ENCODE measurements at places on chromosomes 1 and 21.

DNA sequence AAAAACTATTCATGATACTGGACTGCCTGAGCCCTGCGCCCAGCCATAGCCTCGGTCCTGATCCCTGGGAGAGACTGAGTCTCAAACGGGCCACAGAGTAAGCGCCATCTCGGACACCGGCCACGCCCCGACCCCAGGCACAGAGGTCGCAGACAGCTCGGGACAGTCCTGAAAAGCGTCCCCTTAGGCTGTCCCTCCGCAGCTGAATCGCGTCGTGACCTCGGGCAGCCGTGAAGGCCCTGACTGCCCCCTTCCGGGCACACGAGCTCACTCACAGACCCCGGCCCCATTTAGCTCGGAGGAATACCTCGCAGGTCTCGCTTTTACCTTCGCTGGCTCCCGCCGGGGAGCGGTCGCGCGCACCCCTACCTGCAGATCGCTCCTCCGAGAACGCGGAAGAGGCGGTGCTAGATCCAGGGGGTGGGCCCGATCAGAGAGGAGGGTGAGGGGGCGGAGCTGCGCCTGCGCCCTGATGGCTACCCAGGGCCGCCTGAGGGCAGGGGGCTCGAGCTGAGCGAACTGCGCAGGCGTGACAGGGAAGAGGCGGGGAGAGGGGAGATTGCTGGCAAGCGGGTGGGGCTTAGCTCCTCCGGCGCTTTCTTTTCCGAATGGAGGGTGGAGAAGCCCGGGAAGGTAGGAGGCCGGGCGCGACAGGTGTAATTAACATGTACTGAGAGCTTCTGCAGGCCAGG, at the start of gene MKNK1:
MKNK1 (minus strand) TSS at position 411 of the 692 bp plus-strand sequence. CDS start 20,941 bp downstream, outside the sequence.
- peaks cover 86% of the 10 kb centered on the region for H3K4me1 ChIP-seq
- no peaks in the 10 kb centered on the region for H3K27me3 ChIP-seq
- peak within 1 kb of the TSS; percentile 95 for H3K27ac ChIP-seq
- H3K36me3 ChIP-seq = peaks cover 8% of the 10 kb centered on the region
- DNase-seq = peak; percentile 99

- H3K4me1 ChIP-seq = no peaks in the 10 kb centered on the region
- no peak for DNase-seq
- H3K4me3 ChIP-seq = no peak overlapping the region
- H3K27ac ChIP-seq = no peak overlapping the region
- no peaks in the 10 kb centered on the region for H3K27me3 ChIP-seq
- H3K36me3 ChIP-seq = no peaks in the 10 kb centered on the region
Observed at GRCh38 chr1:29444782-29445729, 208.7 kb downstream of the PTPRU start.

- H3K4me1 ChIP-seq = peaks cover 25% of the 10 kb centered on the region
- DNase-seq = no peak
- H3K27ac ChIP-seq = no peak overlapping the region
- H3K36me3 ChIP-seq = no peaks in the 10 kb centered on the region
- H3K4me3 ChIP-seq = no peak overlapping the region
- H3K27me3 ChIP-seq = no peaks in the 10 kb centered on the region
Observed at GRCh38 chr21:36692835-36693488, 6.0 kb upstream of the SIM2 start.

DNA sequence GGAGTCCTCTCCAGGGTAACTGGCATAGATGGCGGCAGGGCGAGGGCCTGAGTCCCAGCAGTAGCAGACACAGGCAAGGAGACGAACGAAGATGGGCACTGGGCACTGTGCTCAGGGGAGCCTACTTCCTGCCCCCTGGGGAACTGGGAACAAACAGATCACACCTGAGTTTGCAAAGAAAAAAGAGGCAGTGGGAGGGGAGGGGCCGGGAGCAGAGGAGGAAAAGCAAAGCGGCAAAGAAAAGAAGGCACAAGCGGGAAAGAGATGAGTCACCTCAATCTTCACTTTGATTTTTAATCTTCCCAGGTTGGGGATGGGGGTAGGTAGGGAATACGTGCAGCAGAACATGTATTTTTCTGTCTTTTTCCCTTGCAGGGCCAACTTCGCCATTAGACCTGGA, 44.0 kb downstream of the ZSCAN20 start:
- H3K27ac ChIP-seq = no peak overlapping the region
- H3K27me3 ChIP-seq = no peaks in the 10 kb centered on the region
- no peaks in the 10 kb centered on the region for H3K36me3 ChIP-seq
- H3K4me3 ChIP-seq = no peak overlapping the region

- H3K27me3 ChIP-seq = no peaks in the 10 kb centered on the region
- H3K27ac ChIP-seq = no peak overlapping the region
- DNase-seq = no peak
- H3K4me3 ChIP-seq = no peak overlapping the region
- H3K4me1 ChIP-seq = no peaks in the 10 kb centered on the region
Observed at GRCh38 chr1:5765483-5765882, 226.7 kb downstream of the NPHP4 start.

GRCh38 chr1:218332416-218332815, 12.7 kb upstream of the TGFB2 start:
- no peak for DNase-seq
- no peak overlapping the region for H3K27ac ChIP-seq
- no peaks in the 10 kb centered on the region for H3K4me1 ChIP-seq
- H3K27me3 ChIP-seq = no peaks in the 10 kb centered on the region
- no peaks in the 10 kb centered on the region for H3K36me3 ChIP-seq
- no peak overlapping the region for H3K4me3 ChIP-seq

GRCh38 chr1:11379851-11380250, 99.1 kb upstream of the DISP3 start:
- no peak overlapping the region for H3K27ac ChIP-seq
- no peaks in the 10 kb centered on the region for H3K36me3 ChIP-seq
- H3K27me3 ChIP-seq = no peaks in the 10 kb centered on the region
- no peak overlapping the region for H3K4me3 ChIP-seq
- no peak for DNase-seq

DNA sequence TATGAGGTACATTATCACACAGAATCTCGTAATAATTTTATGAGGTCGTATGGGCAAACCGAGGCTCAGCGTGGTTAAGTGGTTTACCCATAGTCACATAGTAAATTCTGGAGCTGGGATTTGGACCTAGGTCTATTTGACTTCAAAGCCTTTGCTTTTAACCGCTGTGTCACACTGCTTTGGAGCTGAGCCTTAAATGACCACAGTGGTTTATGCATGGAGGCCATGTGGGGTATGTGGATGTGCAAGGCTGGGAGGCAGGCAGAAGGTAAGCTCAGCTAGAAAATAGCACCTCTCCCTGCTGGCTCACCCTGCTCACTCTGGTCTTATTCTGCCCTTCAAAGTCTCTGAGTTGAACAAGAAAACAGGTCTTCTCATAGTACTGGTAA, 269.5 kb downstream of the TRABD2B start:
- peaks cover 15% of the 10 kb centered on the region for H3K4me1 ChIP-seq
- peaks cover 10% of the 10 kb centered on the region for H3K27me3 ChIP-seq
- no peak overlapping the region for H3K27ac ChIP-seq
- no peaks in the 10 kb centered on the region for H3K36me3 ChIP-seq
- DNase-seq = no peak

DNA sequence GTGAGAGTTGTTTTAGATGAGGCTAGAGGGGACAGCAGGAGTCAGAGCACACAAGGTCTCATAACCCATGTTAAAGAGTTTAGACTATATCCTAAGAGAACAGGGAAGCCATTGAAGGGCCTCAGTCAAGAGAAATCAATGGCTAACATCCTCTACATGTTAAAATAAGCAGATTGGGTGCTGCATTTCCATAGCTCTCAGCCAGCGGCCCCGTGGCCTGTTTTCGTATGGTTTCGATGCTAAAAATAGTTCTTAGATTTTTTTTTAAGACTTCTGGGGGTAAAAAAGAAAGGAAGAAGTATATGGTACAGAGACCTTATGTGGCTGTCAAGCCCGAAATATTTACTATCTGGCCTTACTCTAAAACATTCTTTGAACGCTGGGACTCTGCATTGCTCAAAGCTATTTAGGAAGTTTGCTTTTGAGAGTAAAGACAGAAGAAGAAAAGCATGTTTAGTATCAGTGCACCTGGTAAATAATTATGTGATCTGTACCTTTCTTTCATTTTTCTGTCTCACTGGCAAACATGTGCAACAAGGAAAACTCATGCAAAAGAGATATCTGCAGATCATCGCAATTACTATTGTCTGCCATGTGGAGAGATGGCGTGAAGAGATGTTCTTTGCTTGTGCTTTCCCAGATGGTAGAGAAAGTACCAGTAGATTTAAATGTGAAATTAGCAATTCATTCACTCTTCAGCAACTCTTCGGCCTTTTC, 8.4 kb downstream of the PDIK1L start:
- H3K4me1 ChIP-seq = peaks cover 92% of the 10 kb centered on the region
- no peaks in the 10 kb centered on the region for H3K27me3 ChIP-seq
- no peaks in the 10 kb centered on the region for H3K36me3 ChIP-seq
- H3K27ac ChIP-seq = no peak overlapping the region
- no peak for DNase-seq
- no peak overlapping the region for H3K4me3 ChIP-seq

- H3K4me3 ChIP-seq = no peak overlapping the region
- peak; percentile 14 for DNase-seq
- no peak overlapping the region for H3K27ac ChIP-seq
Observed at GRCh38 chr21:31443736-31444521, 99.9 kb upstream of the TIAM1 start.

GRCh38 chr1:179910934-179911333, 28.8 kb downstream of the TOR1AIP1 start:
- no peak overlapping the region for H3K27ac ChIP-seq
- H3K36me3 ChIP-seq = peaks cover 6% of the 10 kb centered on the region
- H3K4me1 ChIP-seq = no peaks in the 10 kb centered on the region
- no peak for DNase-seq

GRCh38 chr1:234276151-234276788, 97.0 kb upstream of the COA6 start:
- peak; percentile 10 for DNase-seq
- peaks cover 10% of the 10 kb centered on the region for H3K4me1 ChIP-seq
- no peak overlapping the region for H3K27ac ChIP-seq
- H3K27me3 ChIP-seq = no peaks in the 10 kb centered on the region
- H3K4me3 ChIP-seq = no peak overlapping the region
- H3K36me3 ChIP-seq = no peaks in the 10 kb centered on the region

DNA sequence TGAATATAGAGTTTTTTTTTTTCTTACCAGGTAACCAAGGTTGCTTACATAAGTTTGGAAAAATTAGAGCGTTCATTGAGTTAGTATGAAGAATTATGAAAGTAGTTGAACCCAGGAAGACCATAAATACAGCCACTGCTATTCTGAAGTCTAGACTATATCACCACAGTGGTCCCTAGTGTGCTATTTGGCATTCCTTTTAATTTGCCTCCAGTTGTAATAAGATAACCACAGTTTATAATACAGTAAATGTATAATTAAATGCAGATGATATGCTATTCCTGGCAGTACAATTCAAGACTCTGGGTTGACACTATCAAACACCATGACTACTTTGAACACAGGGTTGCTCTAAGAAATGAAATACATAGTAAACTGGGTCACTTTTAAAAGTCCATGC, 270.5 kb downstream of the BRINP2 start:
- H3K27me3 ChIP-seq = no peaks in the 10 kb centered on the region
- H3K27ac ChIP-seq = no peak overlapping the region
- DNase-seq = no peak

GRCh38 chr1:227068883-227069282, 128.8 kb downstream of the COQ8A start:
- no peak overlapping the region for H3K27ac ChIP-seq
- no peaks in the 10 kb centered on the region for H3K27me3 ChIP-seq
- H3K36me3 ChIP-seq = no peaks in the 10 kb centered on the region
- H3K4me3 ChIP-seq = no peak overlapping the region
- no peaks in the 10 kb centered on the region for H3K4me1 ChIP-seq

DNA sequence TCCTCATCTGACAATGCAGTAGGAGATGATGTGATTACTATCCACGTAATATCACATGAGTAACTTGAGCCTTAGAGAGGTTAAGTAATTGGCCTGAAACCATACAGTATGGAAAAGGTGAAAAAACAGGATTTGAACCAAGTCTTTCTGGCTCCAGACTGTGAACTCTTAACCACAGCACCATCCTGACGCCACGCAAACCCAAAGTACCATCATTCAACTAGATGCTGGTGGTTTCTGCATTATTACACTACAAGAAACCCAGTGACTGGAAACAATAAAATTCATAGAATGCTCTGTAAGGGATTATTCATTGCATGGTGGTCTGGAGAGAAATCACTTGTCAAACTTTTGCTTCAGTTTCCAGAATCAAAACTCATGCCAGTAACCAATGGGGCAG, 90.7 kb downstream of the MAB21L3 start:
- H3K36me3 ChIP-seq = no peaks in the 10 kb centered on the region
- H3K27ac ChIP-seq = no peak overlapping the region
- no peak overlapping the region for H3K4me3 ChIP-seq
- no peak for DNase-seq
- H3K4me1 ChIP-seq = peaks cover 5% of the 10 kb centered on the region

DNA sequence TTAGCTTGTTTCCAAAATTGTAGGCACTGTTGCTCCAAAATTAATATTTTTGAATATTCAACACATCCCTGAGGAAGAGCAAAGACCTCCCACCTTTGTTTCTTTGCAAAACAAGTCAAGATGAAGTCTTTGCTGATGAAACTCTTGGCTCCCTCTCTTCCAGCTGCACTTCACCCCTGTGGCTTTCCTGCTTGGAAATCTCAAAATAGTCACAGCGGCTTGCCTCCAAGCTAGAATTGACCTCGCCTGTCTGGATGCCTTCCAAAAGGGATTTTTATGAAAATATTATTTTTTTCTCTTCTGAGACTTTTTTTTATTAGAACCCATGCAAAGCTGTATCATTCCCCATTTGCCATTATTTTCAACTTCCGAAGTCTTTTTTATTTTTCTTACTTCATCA, 71.1 kb upstream of the MROH9 start:
- H3K36me3 ChIP-seq = no peaks in the 10 kb centered on the region
- H3K4me3 ChIP-seq = no peak overlapping the region
- peak; percentile 7 for DNase-seq

- peak overlapping the region; percentile 57 for H3K27ac ChIP-seq
- H3K36me3 ChIP-seq = no peaks in the 10 kb centered on the region
- H3K27me3 ChIP-seq = no peaks in the 10 kb centered on the region
- H3K4me1 ChIP-seq = peaks cover 61% of the 10 kb centered on the region
- no peak for DNase-seq
Observed at GRCh38 chr1:231240531-231240882, 505 bp upstream of the GNPAT start.

DNA sequence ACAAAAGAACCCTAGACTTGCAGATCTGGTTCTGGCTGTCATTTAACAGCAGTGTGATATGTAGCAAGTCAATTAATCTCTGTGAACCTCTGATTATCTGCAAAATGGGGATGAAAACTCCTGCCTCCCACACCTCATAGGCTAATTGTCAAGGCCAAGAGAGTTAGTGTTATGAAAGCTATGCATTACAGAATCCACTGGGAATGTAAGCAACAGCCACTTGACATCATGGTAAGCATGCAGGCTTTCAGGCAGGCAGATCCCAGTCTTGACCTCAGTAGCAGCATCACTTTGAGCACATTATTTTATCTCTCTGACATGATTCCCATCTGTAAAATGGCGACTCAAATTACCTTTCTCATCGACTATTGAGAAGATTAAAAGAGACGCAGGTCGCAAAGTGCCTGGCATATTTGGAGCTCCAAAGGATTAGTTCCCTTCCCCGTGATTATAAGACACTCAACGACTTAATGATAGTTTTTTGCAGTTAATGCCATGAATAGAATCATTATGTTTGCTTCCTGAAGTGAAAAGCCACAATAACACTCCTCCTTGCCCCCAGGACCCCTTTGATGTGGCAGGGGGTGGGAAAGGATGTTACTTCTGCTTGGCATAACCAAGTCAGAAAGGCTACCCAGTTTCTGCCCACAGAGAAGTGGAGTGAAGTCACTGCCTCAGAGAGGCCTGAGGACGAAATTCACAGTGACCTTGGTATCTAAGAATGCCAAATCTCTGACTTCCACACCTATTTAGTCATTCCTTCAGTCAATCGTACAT, 273.0 kb upstream of the NFIA start:
- H3K4me1 ChIP-seq = no peaks in the 10 kb centered on the region
- H3K4me3 ChIP-seq = no peak overlapping the region
- no peak for DNase-seq
- no peaks in the 10 kb centered on the region for H3K27me3 ChIP-seq
- no peaks in the 10 kb centered on the region for H3K36me3 ChIP-seq

All from body of pancreas (tissue), 4 donors.